Right renal cortex interstitium (tissue), 3 donors: ENCODE measurements at places on chromosomes 6 and 20. TPM values are rescaled to one million over a fixed set of nuclear protein-coding genes. Genes with fewer than 3 reads are reported as not detected.

Gene PAX1
- polyA plus RNA-seq = not detected

Gene SLPI
- not detected for polyA plus RNA-seq

- no peak for DNase-seq
These were observed 9.6 kb downstream of the CHD6 start for GRCh38 chr20:41608606-41609005.

DNA sequence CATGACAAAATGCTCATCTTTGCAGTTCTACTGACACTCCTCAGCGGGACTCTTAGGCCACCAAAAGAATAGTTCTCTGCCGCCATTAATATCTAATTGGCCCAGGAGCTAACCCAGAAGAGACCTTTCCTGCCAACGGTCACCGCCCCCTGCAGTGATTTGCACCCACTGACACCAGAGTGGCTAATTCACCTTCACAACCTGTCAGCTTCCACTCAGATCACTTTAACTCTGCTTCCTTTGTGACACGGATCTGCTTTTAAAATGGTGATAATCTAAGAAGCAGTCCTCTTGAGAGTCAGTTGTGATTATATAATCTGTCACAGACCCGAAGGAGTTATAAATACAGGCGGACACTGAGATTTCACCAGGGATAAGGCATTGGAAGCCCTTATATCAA, 172.8 kb downstream of the FRK start:
- DNase-seq = no peak

GRCh38 chr6:35973670-35974222, 50.7 kb downstream of the SLC26A8 start:
- DNase-seq = no peak

Gene ULBP1
- polyA plus RNA-seq = 1.9 TPM

Gene GPX5
- not detected for polyA plus RNA-seq

Gene FAM162B
- 4.1 TPM for polyA plus RNA-seq

Gene EFCAB8
- 0.33 TPM for polyA plus RNA-seq

GRCh38 chr6:137799950-137800568, 67.0 kb upstream of the TNFAIP3 start:
- no peak for DNase-seq

DNA sequence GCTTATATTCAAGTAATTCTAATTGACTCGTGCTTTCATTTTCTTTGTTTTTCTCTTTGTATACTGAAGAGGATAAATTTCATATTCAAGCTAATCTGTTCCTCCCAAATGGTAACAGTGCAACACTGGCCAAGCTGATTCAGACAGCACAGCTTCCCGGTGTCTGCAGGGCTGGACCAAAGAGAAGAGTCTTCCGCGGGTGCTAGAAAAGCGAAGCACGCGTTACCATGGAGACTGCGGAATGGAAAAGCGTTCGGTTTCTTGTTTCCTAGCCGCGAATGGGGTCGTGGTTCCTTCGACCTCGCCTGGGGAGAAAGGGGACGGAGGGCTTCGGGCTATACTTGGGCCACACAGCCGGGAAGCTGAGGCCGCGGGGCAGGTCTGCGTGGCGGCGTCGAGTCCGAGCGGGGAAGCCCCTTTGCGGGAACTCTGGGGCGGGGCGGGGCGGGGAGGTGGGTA, 6.2 kb upstream of the ZNF311 start:
- DNase-seq = peak; percentile 64
